CD4-positive, alpha-beta T cell treated with Interleukin-4 for 1 hour (primary cell): ENCODE measurements at places on chromosomes 2 and 18.

GRCh38 chr18:297936-298335 lies 30.1 kb upstream of the THOC1 start:
- DNase-seq = no peak

DNA sequence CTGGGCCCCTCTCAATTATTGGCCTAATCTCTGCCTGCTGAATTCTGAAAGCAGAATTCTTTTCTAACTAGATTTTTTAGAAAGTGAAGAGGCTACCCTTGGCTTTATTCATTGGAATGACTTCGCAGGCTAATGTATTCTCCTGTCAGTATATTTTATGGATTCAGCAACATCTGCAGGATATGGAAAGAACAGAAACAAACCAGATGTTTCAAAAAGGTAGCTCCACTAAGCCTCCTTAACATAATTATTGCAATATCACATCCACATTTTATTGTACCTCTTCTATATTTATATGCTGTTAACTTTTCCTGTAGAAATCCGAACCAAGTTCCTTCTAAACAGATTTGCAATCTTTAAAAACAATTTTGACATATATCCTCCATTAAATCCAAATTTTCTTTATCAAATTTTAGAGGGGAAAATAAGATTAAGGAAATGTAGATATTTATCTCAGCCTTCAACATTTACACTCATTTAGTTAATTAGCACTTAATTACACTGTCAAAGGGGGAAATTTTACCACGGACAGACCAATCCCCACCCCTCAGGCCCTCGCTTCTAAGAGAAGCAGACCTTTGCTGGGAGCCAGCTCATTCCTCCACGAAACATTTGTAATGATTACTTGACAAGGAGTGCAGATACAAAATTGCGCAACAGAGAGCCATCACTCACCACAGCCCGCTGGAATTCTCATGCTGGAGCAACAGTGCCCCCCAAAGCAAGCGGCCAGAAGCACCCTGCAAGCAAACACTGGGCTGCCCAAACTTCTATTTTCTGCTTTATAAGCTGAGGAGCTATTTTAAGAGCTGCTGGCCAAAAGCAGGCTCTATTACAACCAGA lies 253.4 kb downstream of the ETAA1 start:
- no peak for DNase-seq

DNA sequence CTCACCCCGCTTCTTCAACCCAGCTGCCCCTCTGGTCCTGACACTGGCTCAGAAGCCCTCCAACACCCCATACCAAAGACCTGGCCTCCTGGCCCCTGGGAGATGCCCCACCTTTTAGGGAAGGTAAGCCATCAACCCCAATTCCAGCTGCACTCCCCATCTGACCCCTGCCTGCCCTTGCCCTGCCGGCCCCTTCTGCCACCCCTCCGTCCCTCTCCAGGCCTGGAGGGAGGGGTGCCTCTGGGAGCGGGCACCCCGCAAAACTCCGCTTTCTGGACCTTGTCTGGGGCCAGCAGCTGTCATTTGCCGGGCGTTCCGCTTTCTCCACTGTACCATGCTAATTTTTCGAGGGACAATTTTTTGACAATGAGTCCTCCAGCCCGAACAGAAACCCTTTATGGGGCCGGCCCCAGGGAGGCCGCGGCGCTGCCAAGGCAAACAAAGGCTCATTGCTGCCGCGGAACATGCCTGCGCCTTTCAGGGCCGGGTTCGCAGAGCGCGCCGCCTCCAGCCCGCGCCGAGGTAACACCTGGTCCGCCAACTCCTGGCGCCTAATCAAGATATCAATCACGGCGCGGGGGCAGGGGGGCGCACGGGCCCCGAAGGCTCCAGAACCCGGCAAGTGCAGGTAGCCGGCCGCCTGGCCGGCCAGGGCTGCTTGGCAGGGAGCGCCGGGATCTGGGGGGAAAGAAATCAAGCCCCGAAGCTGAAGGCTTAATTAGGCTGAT lies 96.0 kb downstream of the INHBB start:
- DNase-seq = no peak

- DNase-seq = no peak
These were observed 716.2 kb upstream of the VRK2 start for GRCh38 chr2:57330447-57330846.

- no peak for DNase-seq
These were observed 17.1 kb upstream of the ATRAID start for GRCh38 chr2:27194538-27195354.

GRCh38 chr2:180443888-180444287 lies 436.8 kb upstream of the CWC22 start:
- DNase-seq = no peak

- no peak for DNase-seq
These were observed 68.9 kb upstream of the THOC1 start for GRCh38 chr18:336713-337112.

GRCh38 chr2:4415810-4416413 lies 712.5 kb downstream of the DCDC2C start:
- DNase-seq = no peak
